Esophagus squamous epithelium (tissue), 5 donors: ENCODE measurements at places on chromosomes 12 and 14.

DNA sequence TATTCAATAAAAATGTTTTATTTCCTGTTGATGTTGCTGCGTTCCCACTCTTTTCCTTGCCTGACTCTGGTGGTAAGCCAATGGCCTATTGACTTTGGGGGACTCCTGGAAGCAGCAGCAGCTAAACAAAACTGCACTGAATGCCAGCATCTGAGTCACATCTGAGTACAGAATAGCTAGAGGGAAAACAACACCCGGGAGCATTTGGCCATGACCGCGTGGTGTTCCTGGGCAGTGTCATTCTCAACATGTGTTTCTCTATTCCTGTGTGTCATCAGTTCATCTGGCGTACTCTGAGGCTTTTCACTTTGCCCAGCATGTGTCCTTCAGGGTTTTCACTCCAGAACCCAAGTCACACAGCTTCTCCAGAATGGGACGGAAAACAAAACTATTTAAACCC is 238.8 kb downstream of the PAWR start:
- no peak for DNase-seq

- DNase-seq = no peak
These were observed 47.8 kb downstream of the MYRFL start for GRCh38 chr12:69872804-69873203.

DNA sequence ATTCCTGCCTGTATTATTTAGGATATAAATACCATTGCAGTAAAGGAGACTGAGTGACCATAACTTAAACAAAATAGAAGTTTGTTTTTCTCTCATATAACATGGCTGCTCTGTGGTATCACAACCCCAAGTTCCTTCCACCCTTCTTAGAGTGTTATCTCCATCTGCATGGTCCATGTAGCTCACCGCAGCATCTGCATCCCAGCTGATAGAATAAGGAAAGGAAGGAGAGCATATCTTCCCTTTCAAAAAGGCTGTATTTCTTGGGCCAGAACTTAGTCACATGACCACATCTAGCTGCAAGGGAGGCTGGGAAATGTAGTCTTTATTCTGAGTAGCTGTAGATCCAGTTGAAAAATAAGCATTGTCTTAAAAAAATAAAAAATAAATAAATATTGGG is 184.8 kb upstream of the NUDT4 start:
- DNase-seq = no peak

DNA sequence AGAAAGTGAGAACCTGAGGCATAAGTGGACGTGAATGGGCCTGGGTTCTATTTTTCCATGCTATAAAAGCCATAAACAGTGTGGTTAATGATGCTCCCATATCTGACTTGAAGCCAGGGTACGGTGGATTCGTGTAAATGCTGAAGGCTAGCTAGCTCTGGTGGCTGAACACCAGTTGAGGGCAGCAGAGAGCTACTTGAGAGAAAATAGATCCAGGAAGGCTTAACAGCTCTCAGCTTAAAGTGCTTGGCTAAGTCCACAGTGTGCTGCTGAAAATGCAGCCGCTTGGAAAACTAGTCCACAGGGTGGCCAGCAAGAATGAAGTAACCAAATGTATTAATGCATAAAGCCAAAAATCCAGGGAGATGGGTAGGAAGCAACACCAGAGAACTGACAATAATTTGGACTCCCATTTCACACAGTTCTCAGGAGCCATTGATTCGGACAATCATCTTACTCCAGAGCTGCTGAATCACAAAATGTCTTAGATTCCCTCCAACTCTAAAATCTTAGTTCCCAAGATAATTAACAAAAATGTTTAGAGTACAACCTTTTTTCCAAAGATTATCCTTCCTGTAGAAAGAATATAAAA is 15.0 kb upstream of the FOXG1 start:
- DNase-seq = no peak

GRCh38 chr12:54439521-54440255 is 20.6 kb upstream of the ITGA5 start:
- DNase-seq = no peak

GRCh38 chr12:128298091-128298748 is 31.2 kb downstream of the TMEM132C start:
- DNase-seq = no peak

- DNase-seq = no peak
These were observed 35.2 kb upstream of the DLK1 start for GRCh38 chr14:100691395-100692056.

DNA sequence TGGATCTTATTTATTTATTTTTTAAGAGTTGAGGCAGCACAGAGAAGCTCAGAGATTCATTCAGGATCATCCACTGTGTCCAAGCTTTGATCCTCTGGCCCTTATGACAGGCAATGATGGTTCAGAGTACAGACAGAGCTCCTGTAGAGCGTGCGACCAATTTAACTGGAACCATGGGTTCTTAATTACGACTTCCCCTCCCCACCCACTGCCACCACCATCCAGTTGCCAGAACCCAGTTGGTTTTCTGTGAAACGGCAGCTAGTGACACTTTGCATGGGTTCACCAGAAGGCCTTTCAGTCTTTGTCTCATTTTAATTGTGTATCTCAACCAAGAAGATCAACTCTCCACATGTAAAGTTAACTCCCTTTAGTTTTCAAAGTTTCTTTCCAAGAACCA is 478.2 kb downstream of the ZFP36L1 start:
- no peak for DNase-seq

DNA sequence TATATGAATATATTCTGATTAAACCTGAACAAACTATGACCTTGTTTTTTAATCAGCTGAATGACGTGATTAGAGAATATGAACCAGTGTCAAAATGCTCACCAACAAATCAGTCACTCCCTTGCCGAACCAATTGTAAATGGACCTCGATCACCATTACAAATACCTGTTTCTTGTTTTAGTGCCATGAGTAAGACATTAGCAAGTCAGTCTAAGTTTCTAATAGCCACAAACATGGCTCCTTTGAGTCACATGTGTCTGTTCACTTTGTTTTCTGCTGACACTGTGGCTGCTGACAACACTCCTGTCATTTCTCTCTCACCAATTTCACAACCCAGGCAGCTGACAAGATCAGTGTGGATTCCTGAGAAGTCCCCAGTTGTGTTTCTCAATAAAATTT is 286.2 kb upstream of the MDGA2 start:
- no peak for DNase-seq

DNA sequence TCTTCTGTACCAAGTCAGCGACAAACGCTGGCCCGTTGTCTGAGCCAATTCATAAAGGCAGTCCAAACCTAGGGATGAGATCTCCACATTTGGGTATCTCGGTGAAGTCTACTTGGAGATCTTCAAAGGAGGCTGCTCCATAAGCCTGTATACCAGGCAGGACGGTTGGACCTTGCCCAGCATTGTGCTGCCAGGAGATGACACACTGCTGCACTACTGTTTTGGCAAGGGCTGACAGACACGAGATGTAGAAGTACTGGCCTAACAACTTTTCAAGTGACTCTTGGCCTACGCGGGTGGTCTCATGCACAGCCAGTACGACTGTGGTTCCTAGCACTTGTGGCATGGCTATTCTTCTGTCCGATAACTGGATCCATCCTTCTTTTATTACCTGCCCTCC is 135.3 kb downstream of the SLC38A6 start:
- DNase-seq = no peak

- no peak for DNase-seq
These were observed 761.1 kb downstream of the TMEM121 start for GRCh38 chr14:106287506-106287905.
